ENCODE measurements at places on chromosomes 11 and 22.
A peak's percentile ranks its signal among the peaks of the same experiment; 100 is the strongest.

DNA sequence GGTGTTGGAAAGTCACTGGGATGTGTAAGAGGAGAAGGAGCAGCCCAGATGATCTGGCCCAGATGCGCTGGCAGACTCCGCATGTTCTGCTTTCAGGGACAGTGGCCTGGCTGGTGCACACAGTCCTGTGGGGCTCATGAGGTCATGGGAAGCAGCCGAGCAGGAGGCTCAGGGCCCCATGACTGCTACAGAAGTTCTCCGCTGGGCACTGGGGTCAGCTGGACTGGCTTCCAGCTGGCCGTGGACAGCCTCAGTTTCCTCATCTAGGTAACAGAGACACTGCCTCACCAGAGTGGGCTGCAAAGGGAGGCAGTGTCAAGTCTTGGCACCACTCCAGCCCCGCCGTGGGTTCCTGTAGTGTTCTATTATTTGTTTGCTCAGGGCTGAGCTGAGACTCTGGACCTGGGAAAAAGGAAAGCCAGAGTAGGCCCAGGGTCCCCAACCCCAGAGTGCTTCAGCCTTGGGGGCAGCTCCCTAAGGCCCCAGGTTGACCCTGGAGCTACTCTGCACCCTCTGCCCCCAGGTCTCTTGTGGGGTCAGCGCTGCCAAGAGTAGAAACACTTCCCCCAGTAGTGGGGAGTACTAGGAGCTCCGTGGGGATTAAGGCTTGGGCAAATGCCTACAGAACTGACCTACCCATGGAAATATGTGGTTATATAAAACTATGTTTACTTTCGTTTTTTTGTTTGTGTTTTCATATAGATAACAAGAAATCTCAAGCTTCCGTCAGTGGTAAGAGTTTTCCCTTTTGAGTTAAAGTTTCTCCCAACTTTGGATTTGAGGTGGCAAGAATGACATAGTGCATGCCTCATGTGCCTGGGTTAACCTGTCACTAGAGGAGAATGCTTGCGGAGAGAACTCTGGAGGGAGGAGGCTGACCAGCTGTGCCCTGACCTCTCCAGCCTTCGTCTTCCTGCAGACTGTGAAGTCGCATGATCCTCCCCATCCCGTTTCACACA is 45.3 kb downstream of the MED15 start:
- DNase-seq = no peak

GRCh38 chr22:23591201-23591791 is 11.2 kb upstream of the IGLL1 start:
- DNase-seq = peak; percentile 38

DNA sequence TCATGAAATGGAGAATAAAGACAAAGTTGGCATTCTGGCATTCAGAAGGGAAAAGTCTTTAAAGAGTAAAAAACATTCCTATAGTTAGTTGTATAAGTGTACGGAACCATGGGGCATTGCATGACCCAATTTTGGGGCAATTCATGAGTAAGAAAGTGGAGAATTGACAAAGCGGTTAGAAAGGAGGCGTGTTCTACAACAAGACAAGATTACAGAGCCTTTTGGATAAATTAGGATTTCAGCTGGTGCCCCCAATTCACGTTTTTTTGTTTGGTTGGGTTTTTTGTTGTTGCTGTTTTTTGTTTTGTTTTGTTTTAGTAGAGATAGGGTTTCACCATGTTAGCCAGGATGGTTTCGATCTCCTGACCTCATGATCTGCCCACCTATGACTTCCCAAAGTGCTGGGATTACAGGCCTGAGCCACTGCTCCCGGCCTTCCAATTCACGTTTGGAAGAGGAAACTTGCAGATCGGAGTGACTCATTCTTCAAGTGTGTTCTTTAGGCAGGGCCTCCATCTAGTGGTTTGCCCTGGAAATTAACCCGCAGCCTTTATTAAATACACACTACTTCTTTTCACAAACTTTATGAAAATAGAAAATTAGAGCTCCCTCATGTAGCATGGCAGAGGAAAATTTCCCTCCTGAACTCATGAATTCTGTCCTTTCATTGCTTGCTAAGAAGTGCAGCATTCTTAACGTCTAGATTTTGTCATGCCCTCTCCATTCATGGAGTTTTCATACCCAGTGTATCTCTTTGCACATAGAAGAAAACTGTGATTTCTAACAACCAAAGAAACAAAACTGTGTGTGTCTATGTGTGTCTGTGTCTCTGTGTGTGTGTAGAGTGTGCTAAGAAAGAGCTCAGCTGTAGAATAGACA is 118.1 kb downstream of the BBOX1 start:
- no peak for DNase-seq

- DNase-seq = no peak
Observed at GRCh38 chr11:3119141-3119821, 45.8 kb downstream of the OSBPL5 start.

GRCh38 chr11:133997554-133997953 is 40.8 kb upstream of the IGSF9B start:
- DNase-seq = no peak

DNA sequence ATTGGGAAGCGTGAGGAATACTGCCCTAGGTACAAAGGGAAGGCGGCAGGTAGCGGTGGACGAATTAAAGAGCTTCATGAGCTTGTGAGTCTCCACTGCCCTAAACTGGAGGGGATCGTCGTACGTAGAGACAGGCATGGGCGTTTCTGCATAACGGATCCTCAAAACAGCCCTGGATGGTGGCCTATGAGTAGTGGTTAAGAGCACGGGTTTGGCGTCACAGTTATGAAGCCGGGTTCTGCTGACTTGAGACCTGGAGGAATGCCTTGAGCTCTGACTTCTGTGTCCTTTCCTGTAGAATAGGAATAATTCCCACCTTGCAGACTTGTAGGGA is 335 bp downstream of the TMEM138 start:
- peak; percentile 74 for DNase-seq

- DNase-seq = no peak
Observed at GRCh38 chr11:91136631-91137030, 913.8 kb upstream of the CHORDC1 start.

GRCh38 chr22:29636751-29637150 is 33.3 kb downstream of the NF2 start:
- DNase-seq = no peak

DNA sequence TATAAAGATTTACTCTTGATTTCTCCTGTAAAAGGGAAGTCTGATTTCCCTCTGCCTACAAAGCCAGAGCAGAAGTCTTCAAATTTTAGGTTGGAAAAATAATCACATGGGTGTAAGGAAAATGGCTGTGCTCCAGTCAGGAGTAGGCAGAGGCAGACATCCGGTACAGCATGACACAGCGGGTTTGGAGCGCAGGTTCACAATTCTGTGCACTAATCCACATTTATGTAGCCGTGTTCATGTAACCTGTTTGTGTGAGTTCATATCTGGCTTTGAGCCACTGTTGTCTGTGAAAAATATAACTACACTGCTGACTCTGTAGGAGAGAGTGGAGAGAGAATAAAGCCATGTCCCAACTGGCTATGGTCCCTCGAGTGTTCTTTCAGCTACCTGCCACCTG is 248.0 kb downstream of the CASP12 start:
- DNase-seq = no peak

GRCh38 chr11:120771551-120772060 is 252.3 kb upstream of the TBCEL start:
- no peak for DNase-seq

DNA sequence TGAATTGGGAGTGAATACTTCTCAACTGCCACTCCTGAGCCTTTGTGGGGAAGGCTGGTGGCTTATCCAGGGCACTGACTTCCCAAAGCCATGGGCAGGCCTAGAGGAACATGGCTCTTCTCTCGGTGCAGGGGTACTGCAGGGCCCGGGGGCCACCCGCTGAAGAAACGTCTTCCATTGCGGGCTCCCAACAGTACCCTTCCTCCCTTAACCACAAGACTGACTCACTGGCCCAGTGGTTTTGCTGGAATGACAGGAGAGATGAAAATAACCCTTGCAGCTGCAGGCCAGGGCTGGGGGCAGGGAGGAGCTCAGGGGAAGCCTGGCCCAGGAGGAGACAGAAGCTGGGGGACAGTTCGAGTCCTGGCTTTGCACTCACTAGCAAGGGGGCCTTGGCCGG is 13.5 kb downstream of the TXN2 start:
- no peak for DNase-seq

DNA sequence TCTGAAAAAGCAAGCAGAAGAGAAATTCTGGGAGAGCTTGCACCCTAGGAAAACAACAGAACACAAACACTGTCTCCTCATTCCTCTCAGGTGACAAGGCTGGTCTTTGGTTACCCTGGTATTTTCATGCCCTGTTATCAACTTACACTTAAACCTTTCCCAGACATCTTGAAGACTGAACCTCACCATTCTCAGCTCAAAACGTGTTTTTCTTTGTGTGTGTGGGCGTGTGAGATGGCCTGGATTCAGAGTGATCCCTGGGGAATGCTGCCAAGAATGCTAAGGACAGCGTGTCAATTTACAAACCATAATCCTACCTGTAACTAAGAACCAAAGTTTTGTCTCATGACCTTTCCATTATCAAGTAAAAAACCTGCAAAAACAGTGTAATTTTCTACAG is 33.3 kb downstream of the ELF5 start:
- no peak for DNase-seq

DNA sequence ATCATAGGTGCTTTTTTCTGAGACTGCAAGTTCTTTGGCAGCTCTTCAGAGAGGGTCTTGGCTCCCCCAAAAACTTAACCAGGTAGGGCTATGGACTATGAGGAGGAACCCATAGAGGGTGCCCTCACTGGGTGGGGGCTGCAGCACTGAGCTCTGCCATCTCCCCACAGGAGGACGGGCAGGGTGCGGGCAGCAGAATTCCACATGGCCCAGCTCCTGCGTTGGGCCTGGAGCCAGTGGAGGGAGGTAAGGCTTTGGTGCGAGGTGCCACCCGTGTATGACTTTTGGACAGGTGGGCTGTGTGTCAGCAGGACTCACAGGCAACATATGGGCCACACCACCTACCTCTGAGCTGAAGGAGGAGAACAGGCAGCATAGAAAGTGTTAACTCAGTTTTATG is 58.4 kb downstream of the PISD start:
- DNase-seq = no peak

- DNase-seq = no peak
Observed at GRCh38 chr11:34194576-34195335, 89.3 kb downstream of the NAT10 start.

GRCh38 chr11:10441091-10441490 is 14.0 kb upstream of the AMPD3 start:
- DNase-seq = no peak
